Cerebellar cortex (tissue), 1 donor: ENCODE measurements at places on chromosomes 2 and 18.

- no peak for DNase-seq
Observed at GRCh38 chr2:80102026-80102425, 202.5 kb downstream of the LRRTM1 start.

GRCh38 chr18:24535527-24536295 lies 75.3 kb downstream of the HRH4 start:
- no peak for DNase-seq

DNA sequence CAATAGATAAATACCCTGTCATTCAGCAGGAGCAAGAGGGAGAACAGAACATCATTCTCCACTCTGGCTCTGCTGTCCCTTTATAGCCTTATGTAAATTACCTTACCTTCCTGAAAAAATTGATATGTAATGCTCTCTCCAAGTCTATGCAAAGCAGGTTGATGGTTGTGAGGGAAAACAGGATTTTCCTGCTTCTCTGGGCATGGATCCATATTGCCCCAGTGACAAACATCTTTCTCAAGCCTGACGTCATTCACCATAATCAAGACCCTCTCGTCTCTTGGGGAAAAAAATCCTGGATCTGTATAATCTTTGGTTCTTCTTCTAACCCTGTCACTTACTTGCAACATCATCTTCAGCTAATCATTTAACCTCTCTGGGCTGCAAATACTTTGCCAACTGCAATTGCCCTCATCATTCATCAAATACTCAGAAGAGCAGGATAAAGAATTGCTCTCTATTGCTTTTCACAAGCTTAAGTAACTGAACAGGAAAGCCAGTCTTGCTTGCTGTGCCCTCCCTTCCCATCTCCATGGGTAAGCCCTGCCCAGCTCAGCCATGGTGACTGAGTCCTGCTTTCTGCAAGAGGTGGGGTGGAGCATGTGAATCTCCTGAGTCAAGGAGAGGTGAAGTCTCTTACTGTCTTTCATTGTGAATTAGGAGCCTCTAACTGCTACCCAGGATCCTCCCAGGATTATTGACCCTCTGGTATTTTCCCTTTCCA lies 123.7 kb upstream of the KLF7 start:
- DNase-seq, result no peak

DNA sequence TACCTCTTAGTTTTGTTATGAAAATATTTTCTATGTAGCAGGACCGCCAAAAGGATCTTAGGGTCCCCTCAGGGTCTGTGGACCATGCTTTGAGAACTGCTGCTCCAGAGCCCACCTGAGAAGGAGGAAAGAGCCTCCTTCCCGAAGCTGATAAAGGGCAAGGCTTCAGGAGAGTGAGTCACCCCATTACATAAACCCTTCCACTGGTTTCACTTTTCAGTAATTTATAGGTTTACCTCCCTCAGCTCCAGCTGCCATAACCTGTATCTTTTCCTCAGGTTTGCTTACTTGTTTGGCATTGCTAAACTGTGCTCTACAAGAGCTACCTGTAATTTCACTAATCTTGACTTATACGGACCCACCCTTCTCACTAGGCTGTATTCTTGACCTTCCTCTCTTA lies 6.6 kb downstream of the TTLL4 start:
- DNase-seq, result no peak
